ENCODE measurements at places on chromosomes 6 and 20.
A peak's percentile ranks its signal among the peaks of the same experiment; 100 is the strongest.

- DNase-seq, result peak; percentile 80
These were observed 24.5 kb downstream of the TOX2 start for GRCh38 chr20:43938932-43939761.

DNA sequence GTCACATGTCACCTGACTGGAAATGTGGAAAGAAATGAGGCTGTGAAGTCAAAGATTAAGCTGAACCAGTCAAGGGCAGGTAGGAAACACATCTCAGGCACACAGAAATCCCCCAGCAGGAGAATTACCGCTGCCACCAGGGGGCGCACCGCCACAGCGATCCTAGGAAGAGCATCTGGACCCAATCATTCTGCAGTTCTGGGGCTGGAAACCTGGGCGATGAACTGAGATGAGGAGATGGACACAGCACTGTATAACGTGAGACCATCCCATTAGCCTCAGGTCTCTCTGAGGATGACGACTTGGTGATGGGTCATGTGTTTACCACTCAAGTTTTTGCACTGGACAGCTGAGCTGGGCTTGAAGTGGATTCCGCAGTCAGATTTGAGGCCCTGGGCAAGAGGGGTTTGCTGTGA, 6.5 kb upstream of the SLC24A3 start:
- peak; percentile 63 for DNase-seq

GRCh38 chr6:11279284-11279689, 46.8 kb upstream of the NEDD9 start:
- no peak for DNase-seq

- no peak for DNase-seq
These were observed 73.1 kb downstream of the AGPAT4 start for GRCh38 chr6:161200610-161201370.

GRCh38 chr6:37589198-37589597, 89.5 kb upstream of the CCDC167 start:
- DNase-seq, result no peak

DNA sequence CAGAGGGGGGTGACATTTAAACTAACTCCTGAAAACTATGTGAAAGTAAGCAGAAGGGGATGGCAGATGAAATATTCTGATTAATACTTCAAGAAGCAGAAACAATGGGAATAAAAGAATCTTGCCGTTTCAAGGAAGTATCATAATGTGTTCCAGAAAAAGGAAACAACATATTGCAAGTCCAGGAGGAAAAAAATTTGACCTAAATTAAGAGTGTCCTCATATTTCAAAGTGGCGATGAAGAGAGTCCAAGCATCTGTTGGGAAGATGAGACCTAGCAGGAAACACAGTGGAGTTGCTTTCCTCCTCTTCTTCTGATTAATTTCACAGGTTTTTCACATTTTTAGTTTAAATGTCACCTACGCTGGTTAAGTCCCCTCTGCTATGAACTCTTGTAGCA, 45.6 kb upstream of the TNFAIP3 start:
- no peak for DNase-seq

DNA sequence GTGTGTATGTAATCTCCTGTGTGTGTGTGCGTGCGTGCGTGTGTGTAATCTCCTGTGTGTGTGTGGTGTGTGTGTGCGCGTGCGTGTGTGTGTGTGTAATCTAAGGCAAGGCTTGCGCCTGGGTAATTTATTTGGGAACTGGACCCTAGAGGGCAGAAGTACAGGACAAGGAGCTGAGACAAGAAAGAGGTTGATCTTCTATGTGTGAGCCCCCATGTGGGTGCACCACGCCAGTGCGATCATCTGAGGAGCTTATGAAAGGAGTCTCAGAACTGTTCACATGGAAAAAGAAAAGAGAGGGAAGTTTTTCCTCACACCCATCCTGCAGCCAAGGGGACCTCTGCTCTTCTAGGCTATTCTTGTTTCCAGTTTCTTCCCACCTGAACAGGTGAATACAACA, 220.1 kb upstream of the GGTLC1 start:
- DNase-seq, result no peak

GRCh38 chr20:23083553-23084220, 2.4 kb downstream of the CD93 start:
- DNase-seq, result no peak

DNA sequence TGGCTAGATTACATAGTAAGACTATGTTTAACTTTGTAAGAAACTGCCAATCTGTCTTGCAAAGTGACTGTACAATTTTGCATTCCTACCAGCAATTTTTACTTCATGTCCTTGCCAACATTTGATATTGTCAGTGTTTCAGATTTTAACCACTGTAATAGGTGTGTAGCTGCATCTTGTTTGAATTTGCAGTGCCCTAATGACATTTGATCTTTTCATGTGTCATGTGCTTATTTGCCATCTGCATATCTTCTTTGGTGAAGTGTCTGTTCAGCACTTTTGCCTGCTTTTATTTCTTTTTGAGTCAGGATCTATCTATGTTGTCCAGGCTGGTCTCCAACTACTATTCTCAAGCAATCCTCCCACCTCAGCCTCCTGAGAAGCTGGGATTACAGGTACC, 2.4 kb upstream of the PRPH2 start:
- no peak for DNase-seq

- DNase-seq, result no peak
These were observed 14.4 kb upstream of the GJE1 start for GRCh38 chr6:142118328-142118727.

GRCh38 chr20:31781945-31782344, 37.2 kb upstream of the MYLK2 start:
- no peak for DNase-seq

DNA sequence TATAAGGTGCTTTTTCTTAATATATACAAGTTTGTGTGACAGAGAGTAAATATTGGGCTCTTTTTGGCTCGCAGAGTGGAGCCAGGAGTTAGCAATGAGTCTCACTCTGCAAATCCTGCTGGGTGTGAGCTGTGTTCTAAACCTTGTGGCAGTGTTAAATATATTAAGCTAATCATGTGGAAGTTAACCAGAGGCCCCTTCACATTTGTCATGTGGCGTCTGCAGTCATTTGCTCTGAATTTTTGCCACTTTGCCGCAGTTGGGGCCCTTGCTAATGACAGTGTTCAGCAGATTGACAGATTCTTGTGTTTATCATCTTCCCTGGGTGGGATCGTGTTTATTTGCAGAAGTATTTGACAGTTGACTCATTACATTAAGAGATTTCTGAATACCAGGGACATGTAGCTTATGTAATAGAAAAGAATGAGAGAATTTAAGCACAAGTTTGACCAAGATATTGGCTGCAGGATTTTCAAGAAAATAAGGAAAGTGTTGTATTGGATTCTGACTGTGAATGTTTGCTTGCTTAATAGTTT, 37.9 kb downstream of the SPATA2 start:
- DNase-seq, result no peak

GRCh38 chr6:101845621-101846020, 452.1 kb downstream of the GRIK2 start:
- DNase-seq, result no peak

GRCh38 chr6:22253955-22254655, 42.7 kb downstream of the PRL start:
- DNase-seq, result no peak

GRCh38 chr6:122657601-122658000, 47.4 kb downstream of the PKIB start:
- no peak for DNase-seq

DNA sequence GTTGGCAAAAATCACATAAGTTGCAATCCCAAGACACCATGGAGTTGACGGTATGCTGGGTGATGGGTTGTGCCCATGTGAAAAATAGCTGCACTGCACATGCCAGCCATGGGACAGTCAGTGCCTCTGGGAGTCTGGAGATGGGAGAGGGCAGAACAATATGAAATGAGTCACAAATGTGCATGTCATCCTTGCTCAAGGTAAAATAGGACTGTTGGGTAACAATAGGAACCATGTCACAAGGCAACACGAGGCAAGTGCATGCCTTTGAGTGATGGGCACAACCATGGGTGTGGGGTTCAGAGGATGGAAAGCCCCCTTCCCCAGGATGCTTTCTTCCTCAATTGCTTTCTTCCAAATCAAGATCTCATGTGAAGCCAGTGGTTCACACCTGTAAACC, 70.5 kb upstream of the PIM1 start:
- DNase-seq, result no peak

GRCh38 chr6:54252916-54253315, 55.3 kb upstream of the TINAG start:
- DNase-seq, result no peak

- DNase-seq, result no peak
These were observed 83.0 kb downstream of the TMEM242 start for GRCh38 chr6:157240059-157240959.

DNA sequence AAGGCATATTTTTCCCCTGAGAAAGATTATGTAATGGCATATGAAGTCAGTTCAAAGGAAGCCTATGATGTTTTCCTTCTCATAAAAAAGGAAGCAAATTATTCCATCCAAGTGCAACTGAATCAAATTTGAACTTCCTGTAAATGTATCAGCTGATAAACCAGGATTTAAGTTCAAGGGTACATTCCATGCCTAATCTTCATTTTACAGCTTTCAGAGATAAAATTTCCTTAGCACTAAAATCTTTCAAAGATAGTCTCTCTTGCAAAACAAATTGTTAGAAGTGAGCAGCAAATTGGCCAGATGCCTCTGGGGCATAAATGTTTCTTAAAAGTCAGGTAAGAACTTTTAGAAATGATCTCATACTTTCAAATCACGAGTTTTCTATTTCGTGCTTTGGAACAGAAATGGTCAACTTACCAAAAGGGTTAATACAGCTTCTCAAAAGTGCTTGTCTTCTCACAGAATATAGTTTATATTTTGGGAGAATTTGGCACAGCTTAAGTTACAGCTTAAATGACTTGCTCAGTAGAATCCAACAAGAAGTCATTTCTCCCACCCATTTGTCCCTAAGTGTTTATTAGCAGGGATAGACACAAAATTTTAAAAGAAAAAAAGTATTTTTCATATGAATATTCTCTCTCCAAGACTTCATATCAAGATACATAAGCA, 2.7 kb upstream of the TCF21 start:
- no peak for DNase-seq

- DNase-seq, result peak; percentile 21
These were observed 56.3 kb upstream of the EYA4 start for GRCh38 chr6:133184798-133185372.

DNA sequence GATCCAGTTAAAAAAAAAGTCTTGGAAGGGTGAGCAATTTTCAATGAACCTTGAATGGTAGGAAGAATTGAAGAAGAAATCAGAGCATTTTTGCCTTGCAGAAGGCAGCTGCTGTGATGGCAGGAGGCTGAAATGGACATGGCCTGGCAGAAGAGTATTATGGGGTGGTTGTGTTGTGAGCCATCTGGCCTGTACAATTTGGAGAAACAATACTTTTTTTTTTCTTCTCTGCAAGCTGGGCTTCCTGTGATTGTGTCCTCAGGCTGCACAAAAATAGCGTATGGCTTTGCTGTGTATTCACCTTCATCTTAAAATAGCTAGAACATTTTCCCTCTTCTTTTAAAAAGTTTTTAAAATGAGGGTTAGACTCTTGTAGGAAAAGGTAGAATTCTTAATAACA, 21.4 kb downstream of the SYCP2L start:
- no peak for DNase-seq

GRCh38 chr6:53309059-53309900, 39.5 kb downstream of the ELOVL5 start:
- DNase-seq, result peak; percentile 57

DNA sequence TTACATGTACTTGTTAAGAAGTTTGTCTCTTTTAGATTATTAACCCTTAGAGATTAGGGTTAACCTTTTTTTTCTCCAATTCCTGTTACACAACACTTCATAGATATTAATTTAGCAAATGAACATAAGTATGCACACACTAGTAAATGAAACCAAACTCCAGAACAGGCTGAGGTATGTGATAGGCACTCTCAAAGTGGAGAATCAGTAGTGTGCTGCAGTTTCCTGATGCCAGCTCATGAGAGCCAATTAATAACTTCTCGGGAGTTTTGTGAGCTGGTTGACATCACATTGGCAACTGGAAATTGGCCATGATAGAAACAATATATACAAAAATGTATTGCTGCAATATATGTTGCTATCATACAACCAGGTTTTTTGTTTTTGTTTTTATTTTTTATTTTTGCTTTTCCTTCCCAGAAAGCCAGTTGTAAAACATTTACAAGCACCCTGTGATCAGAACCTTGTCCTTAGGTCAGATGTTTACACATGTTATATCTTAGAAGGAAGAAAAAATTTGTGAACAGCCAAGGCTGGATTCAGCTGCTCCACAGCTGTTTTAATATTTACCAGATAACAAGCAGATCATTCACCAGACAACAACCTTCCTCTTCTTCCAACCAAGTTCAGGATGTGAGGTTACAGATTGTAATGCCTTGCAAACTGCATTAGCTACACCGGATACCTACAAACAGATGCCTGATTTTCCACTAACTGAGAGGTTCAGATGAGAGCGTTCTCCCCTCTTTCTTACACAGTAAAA, 42.4 kb upstream of the ECHDC1 start:
- DNase-seq, result no peak

DNA sequence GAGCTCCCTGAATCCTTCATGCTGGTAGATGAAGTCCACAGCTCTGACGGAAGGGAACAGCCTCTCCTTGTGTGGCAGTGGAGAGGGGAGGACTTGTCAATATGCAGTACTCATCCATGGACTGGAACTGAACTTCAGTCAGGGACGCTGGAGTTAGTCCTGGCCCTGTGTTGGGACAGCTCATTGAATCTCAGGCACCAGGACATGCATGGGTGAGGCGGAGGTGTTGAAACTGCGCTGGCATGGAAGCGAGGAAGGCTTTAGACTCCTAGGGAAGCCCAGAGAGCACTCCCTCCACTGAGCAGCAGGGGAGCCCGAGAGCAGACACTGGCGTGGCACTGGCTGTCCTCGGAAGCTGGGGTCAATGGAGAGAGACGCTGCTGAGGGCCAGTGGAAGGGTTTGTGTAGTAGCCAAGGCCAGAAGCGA, 161.3 kb upstream of the GGTLC1 start:
- DNase-seq, result no peak

DNA sequence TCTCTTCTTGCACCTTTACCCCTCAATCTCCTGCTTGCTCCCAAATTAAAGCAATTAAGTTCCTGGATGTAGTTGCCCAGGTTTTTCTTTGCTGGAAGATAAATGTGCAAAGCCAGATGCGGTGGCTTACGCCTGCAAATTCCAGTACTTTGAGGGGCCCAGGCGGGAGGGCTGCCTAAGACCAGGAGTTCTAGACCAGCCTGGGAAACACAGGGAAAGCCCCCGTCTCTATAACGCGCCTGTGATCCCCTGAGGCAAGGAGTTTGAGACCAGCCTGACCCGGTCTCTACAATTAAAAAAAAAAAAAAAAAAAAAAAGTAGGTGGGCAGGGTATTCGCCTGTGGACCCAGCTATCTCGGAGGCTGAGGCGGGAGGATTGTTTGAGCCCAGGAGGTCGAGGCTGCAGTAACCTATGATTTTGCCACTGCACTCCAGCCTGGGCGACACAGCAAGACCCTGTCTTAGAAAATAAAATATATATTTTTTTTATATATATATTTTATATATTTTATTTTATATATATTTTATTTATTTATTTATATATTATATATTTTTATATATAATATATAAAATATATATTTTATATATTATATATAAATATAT, 461 bp upstream of the DCDC2 start:
- DNase-seq, result peak; percentile 21

DNA sequence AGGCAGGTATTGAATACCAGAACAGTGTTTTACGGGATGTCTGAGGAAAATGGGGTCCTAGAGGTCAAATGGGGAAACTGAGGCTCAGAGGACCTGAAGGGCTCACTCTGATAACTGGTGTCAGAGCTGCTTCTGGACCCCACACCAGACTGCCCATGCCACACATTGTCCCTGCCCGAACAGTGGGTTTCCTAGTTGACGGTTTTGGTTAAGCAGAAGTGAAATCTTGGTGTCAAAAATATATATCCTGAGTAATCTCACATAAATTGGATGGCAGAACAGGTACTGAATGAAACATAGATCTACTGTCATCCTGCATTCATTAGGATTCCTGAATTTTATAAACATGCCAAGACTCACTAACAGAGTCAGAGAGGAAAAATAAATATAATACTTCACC, 16.3 kb downstream of the NOX3 start:
- DNase-seq, result no peak

Measured in KBM-7 (cell line).